ENCODE measurements at places on chromosomes 7 and 10. TPM values are rescaled to one million over a fixed set of nuclear protein-coding genes. Genes with fewer than 3 reads are reported as not detected.

DNA sequence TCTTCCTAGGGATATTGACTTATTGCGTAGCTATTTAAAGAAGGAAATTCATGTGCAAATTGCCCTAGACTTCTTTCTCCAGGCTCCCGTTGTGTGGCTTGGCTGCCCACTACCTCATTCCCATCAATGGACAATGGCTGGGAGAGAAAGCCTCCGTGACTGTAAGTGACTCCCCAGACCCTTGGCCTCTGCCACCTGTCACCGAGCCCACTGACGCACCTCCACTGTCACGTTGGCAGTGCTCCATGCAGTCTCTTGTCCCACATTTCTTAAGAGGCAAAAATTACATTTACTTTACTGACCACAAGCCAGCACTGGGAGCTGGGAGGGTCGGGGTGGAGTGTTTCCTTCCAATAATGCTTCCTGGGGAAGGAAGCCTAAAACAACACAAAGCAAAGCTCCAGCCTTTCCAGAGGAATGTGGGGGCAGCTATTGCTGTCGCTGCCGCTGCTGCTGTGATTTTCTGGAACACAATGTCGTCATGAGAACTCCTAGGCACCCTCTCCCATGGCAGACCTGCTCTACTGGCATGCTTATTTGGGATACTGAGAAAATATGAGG lies 89.7 kb upstream of the STEAP1B start:
- peak; percentile 89 for DNase-seq

GSTO1 gene
- 194 TPM for total RNA-seq

CDH23 gene
- total RNA-seq = 0.21 TPM

DNA sequence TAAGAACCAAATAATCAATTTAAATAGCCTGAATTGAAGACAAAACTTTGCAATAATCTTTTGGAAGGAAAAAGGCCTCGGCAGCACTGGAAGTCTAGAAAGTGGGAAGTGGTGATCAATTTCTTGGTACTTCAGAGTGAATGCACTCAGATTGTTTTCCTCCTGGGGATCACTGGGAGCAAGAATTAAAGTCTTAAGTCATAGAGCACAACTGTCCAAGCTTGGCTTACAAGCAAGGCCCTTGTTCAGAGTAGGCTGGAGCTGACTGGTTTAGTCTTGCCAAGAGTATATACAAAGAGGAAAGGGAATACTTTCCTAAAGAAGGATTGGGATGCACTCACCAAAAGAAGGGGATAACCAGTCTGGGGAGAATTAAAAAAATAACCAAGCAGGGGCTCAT lies 637.1 kb downstream of the CCSER2 start:
- DNase-seq = no peak

PRKAR2B gene
- 7.7 TPM for total RNA-seq

- DNase-seq = no peak
Measured at GRCh38 chr7:77244222-77244934, 44.8 kb upstream of the FGL2 start.

CYTH3 gene
- total RNA-seq = 10.2 TPM

CLDN15 gene
- total RNA-seq = 4.9 TPM
